Forelimb muscle (tissue), 1 donor: ENCODE measurements at places on chromosomes 13 and 19. TPM values are rescaled to one million over a fixed set of nuclear protein-coding genes. Genes with fewer than 3 reads are reported as not detected.

The ACP7 gene
- 0.15 TPM for polyA plus RNA-seq

GRCh38 chr13:54029720-54030119, 1001.1 kb downstream of the OLFM4 start:
- DNase-seq, result no peak

- DNase-seq, result no peak
Measured at GRCh38 chr13:44974056-44974793, 15.0 kb downstream of the NUFIP1 start.

GRCh38 chr13:49272296-49272695, 24.6 kb downstream of the CDADC1 start:
- no peak for DNase-seq

DNA sequence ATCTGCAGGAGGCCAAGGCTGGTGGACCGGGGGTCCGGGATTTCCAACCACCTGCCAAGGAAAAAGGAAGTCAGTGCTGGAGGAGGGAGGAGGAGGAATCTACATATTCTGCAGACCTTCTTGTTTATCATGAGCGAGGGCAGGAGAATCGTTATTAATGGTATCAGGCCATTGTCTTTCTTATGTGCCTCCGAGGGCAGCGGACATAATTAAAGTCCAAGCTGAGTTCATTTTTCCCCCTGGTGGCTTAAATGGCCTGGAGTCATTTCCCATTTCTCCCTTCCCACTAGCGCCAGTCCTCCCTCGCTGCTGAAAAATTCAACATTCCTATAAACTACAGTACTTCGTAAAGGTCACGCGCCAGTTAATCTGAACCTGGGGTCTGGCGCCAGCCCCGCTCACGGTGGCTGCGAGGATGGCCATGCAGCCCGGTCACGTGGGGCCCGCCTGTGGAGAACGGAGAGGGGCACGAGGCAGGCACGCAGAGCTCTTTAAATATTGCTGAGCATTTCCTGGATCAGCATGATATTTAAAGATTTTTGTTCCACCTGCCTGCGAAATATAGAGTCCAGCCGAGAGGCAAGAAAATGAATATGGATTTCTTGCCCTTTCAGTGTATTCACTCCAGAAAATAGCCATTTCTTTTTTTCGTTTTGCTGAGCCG, 85.2 kb upstream of the PCDH8 start:
- no peak for DNase-seq
